RWPE2 (cell line): ENCODE measurements at places on chromosomes 7 and 10.

DNA sequence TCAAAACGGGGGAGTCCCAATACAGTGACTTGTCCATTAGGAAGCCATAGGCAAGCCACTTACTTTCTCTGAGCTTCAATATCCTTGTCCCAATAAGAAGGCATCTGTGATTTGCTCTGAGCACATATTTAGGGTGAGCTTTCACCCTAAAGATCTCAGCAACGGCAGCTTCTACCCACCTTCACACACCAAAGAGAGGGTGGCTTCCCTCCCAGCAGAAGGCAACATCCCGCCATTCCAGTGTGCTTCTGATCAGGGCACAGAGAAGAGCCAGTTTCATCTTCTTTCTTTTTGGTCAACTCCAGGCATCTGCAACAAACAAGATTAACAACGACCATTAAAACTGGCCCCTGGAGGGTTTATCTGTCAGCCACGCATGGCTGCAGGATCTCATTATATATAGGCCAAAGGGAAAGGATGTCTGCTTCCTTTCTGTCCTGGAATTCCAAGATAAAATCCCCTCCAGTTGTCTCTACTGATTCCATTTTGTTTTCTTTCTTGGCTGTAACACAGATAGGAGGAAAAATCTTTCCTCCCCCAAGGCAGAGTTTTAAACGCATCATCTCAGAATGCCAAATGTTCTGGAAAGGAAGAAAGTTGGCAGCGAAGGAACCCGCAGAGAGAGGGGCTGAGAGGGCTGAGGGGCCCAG is 491 bp upstream of the SH2D4B start:
- DNase-seq, result no peak

GRCh38 chr7:153443032-153443701 is 609.0 kb upstream of the DPP6 start:
- DNase-seq, result no peak

DNA sequence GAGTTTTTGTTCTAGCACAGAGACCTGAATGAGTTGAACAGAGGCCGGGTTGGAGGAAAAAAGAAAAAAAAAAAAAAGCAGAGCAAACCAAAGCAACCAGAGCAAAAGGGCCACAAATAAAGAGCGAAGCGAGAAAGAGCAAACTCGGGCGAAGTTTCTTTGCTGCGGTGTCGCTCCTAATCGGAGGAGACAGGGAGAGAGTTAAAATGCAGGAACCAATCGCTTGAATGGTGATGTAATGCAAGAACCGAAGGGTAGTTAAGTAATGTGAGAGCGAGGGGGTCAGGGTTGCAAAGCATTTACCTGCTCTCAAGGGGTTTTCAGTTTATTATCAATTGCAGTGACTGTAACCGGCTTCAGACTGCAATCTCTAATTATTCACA is 271.7 kb downstream of the TRIL start:
- DNase-seq, result no peak

DNA sequence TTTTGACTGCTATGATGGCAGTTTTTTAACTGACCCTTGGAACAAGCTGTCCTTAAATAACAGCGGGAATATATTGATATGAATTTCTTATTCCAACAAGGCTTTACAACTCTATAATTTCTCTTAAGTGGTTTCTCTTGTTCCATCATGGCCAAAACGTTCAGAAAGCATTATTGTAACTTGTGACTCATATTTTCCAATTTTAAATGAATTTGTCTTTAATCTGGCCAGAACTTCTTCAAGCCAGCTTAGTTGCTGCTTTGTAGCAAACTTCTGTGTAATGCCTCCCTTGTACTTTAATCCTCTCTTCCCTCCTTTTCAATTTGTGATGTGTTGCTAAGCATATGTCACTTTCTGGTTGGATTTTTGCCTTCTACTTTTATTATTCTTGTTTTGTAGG is 271.9 kb downstream of the KIF20B start:
- DNase-seq, result no peak

- DNase-seq, result no peak
These were observed 23.7 kb downstream of the CAV1 start for GRCh38 chr7:116548506-116548905.

GRCh38 chr7:95558864-95559263 is 37.5 kb downstream of the PDK4 start:
- no peak for DNase-seq

GRCh38 chr7:95553939-95554338 is 42.4 kb downstream of the PDK4 start:
- DNase-seq, result no peak

DNA sequence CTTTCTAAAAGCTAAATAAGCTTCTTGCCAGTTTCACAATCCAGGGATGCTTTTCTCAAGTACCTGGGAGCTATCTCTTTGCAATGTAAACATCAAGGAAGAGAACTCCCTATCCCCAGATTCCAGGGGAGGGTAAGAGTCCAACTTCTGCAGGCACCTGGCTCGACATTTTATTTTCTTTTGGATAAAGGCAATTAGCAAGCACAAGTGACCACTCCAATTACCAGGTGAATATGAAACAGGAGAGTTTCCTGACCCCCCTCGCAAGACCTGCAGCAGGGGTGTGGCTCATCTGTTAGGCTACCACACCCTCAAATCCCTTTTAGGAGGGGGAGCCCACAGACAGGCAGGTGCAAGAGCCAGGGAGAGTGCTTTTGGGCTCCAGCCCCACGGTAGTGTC is 28.6 kb upstream of the LANCL2 start:
- DNase-seq, result no peak

DNA sequence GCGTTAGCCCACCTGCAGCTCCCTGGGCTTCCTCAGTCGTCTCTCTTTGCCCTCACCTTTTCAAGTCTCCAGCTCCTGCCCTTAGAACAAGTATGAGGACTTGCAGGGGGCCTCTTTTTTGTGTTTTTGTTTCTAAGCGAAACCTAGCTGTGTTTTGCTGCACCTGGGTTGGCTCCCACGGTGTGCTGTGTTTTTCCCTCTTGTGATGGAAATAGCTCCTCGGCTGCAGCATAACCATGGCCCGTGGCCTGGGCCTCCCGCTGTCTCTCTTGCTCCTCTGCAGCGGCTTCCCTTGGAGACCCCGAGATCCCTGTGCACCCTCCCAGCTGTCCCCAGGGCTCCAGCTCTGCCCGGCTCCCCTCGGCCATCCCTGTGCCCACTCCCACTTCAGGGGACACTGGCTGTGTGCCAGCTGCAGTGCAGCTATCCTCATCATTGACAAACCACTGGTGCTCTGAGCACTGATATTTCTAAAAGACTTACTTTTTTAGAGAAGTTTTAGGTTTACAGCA is 75.6 kb upstream of the TCERG1L start:
- DNase-seq, result no peak

- no peak for DNase-seq
These were observed 106.0 kb downstream of the GRID1 start for GRCh38 chr10:86260564-86260963.

DNA sequence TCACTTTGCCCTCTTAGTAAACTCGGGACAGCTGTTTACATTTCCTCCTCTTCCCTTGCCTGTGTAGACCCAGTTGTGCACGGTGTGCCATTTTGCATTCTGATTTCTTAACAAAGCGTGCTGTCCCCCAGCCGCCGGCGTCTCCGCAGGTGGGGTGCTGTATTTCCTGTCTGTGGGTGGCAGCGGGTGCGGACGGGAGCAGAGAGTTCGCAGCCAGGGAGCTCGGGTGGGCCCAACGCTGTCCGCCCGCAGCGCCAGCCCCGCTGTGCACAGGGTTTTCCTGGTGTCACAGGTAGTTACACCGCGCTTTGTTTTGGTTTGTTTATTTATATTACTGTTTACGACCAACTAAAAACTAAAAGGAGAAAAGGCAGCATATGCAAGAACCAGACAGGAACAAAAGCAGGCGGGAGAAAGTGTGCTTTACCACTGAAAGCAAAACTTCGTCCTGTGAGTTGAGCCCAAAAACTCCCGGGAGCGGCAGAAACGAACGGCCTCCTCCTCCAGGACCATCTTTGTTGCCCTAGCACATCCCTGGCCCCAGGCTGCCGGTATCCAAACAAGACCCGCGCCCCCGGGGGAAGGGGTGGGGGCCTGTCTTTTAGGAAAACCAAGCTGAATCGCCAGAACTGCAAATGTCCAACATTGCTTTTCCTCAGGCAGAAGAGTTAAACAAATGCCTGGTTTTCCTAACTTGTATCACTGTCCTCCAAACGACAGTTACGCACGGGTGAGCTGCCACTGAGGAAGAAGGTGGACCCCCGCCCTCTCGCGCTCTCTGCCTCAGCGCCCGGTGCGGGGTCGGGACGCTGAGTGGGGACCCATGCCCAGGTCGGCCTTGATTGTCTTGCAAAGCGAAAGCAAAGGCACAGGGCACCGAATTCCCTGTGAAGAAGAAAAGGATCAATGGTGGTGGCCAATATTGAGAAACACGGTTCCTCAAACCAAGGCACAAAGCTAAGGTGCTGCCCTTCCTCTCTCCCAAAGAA is 45.9 kb upstream of the DRGX start:
- DNase-seq, result no peak

DNA sequence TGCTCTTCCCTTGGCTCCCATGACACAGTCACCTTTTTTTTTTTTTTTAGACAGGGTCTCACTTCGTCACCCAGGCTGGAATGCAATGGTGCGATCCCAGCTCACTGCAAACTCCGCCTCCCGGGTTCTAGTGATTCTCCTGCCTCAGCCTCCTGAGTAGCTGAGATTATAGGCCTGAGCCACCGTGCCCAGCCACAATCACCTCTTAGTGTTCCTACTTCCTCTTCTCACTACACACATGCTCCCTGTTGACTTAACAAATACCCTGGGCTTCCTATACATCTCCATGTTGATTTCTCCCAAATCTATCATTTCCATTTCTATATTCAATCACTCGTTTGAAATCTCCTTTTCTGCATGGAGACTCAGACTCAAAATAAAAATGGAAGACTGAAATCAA is 91.7 kb downstream of the CUBN start:
- DNase-seq, result no peak

DNA sequence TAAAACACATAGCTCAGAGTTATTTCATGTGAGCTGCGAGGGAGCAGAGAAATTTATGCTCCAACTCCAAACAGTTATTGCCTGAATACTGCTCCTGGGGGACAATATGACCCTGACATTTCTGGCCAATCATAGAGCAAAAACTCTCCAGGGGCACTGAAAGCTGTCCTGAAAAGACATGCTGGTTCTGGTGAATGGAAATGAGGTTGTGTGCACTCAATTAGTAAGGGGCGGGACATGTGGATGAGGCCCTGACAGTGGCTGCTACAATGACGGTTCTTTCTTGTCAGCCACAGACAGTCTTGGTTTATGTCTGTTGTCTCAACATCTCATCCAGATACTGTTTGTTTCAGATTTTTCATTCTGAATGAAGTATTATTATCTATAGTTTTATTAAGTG is 151.8 kb downstream of the TWIST1 start:
- no peak for DNase-seq

DNA sequence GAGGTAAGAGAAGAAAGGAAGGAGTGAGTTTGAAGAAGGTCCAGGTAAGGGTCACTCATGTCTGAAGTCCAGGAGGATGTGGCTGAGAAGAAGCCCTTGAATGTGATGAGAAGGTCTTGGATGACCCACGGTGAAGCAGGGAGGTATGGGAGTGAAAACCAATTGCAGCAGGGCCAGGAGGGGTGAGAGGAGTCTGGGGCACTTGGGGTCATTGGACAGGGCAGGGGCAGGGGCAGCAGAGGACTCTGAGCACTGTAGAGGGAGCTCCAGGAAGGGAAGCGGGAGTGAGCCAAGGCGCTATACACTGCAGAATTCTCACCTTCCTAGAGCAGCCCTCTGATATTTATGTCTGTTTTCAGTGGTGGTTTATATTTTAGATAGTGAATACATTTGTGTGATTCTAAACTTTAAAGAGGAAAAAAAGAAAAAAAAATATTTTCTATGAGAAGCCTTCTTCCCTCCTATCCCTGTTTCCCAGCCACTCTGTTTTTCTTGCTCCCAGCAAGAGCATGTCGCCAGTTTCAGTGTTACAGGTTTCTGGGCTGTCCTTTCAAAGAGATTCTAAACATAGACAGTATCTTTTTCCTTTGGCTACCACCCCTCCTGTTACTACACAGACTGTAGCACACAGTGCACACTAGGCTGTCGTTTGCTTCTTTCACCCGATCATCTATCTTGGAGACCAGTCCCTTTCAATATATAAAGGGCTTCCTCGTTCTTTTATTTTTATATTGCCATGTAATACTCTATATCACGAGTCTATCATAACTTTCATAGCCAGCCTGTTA is 24.5 kb downstream of the BLVRA start:
- DNase-seq, result no peak

- DNase-seq, result no peak
These were observed 71.0 kb downstream of the DLG5 start for GRCh38 chr10:77855404-77856155.

DNA sequence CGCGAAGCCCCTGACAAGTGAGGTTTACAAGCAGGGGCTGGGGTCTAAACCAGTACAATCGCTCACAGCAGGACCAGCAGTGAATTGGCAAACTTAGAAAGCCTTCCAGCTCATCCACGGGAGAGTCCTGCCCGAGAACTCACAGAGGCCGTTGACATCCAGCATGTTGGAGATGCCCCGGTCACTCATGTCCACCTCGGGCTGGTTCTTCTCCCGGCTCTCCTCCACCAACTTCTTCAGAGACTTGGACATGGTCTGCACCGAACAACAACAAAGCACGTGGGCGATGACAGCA is 447 bp downstream of the RSU1 start:
- no peak for DNase-seq

DNA sequence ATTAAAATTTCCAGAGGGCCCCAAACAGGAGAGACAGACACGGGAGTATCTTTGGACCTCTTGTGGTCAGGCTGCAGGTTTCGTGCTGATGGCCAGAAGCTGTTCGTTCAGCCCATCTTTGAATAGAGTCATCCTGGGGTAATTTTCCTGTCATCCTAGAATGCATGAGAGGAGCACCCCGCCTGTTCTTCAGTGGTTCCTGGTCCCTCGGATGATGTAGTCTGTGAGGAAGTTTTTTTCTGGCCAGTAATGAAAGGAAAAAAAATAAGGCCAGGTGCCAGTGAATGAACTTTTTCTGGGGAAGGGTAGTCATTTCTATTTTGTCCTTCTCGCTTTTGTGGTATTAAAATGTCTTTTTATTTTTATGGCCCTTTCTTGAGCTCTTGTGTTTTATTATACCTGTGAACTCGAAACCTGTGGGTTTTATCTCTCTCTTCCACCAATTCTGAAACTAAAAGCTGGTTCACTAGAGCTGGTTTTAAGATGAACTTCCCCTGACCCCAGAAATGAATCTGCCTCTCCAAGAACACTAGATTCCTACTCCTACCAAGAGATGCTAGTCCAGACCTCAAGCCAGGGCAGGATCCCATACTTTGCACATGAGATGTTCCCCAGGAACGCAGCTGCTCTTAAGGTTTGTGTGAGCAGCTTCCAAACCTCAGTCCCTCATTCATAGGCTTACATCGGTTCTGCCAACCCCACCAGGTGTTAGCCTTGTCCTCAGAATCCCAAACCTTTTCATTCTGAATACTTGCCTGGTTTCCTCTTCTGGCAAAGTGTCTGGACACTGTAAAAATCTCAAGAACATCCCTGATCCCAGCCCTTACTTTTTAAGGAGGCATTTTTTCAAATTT is 15.4 kb upstream of the MEST start:
- no peak for DNase-seq

GRCh38 chr7:88628363-88629085 is 131.0 kb upstream of the ZNF804B start:
- DNase-seq, result no peak

- no peak for DNase-seq
These were observed 326.0 kb upstream of the MTPN start for GRCh38 chr7:136303162-136303561.
